ENCODE measurements at places on chromosomes 3 and 15. TPM values are rescaled to one million over a fixed set of nuclear protein-coding genes. Genes with fewer than 3 reads are reported as not detected.

Gene LINGO1
- total RNA-seq: not detected

Gene CLK3
- 64.7 TPM for total RNA-seq

Gene NR2E3
- total RNA-seq: not detected

Gene AMIGO3
- total RNA-seq: 1.5 TPM

Gene XCR1
- total RNA-seq: not detected

Gene SLC12A8
- total RNA-seq: 9.7 TPM
